ENCODE measurements at places on chromosomes 6 and 20. TPM values are rescaled to one million over a fixed set of nuclear protein-coding genes. Genes with fewer than 3 reads are reported as not detected.
A peak's percentile ranks its signal among the peaks of the same experiment; 100 is the strongest.

GRCh38 chr20:42309050-42309449, 690.9 kb upstream of the CHD6 start:
- DNase-seq, result no peak

GRCh38 chr20:1417273-1417672, 24.4 kb upstream of the FKBP1A start:
- peak; percentile 99 for DNase-seq

KIF25 gene
- total RNA-seq, result not detected

SIRPB1 gene
- 1.1 TPM for total RNA-seq

EEF1E1 gene
- total RNA-seq, result 57.7 TPM

LINC00237 gene
- total RNA-seq, result not detected

Measured in foreskin keratinocyte (primary cell).